A549 treated with CpdA at 1 μM for 4 hours (cell line): ENCODE measurements at places on chromosomes 2 and 18. TPM values are rescaled to one million over a fixed set of nuclear protein-coding genes. Genes with fewer than 3 reads are reported as not detected.

TNFRSF11A gene
- total RNA-seq: 6.5 to 9.0 TPM (median 7.7 TPM) in 5 replicates

MYL1 gene
- not detected in 5 replicates for total RNA-seq

HIBCH gene
- 13.4 to 20.1 TPM (median 14.0 TPM) in 5 replicates for total RNA-seq

GALR1 gene
- not detected in 5 replicates for total RNA-seq

TUBB8B gene
- total RNA-seq: not detected in 5 replicates

CNDP1 gene
- not detected in 5 replicates for total RNA-seq

NDUFV2 gene
- total RNA-seq: 117 to 126 TPM (median 124 TPM) in 5 replicates

DSEL gene
- 0.28 to 0.44 TPM (median 0.37 TPM) in 5 replicates for total RNA-seq

ALPP gene
- 0.23 to 0.37 TPM (median 0.35 TPM) in 5 replicates for total RNA-seq

ATP8B1 gene
- total RNA-seq: 8.6 to 11.9 TPM (median 9.7 TPM) in 5 replicates

UGT1A9 gene
- 4.0 to 6.7 TPM (median 4.7 TPM) in 5 replicates for total RNA-seq

PNPT1 gene
- 30.0 to 67.8 TPM (median 34.1 TPM) in 5 replicates for total RNA-seq

INHBB gene
- total RNA-seq: 11.5 to 19.8 TPM (median 13.6 TPM) in 5 replicates

CDH20 gene
- not detected in 5 replicates for total RNA-seq

OTOS gene
- total RNA-seq: not detected in 5 replicates

MCFD2 gene
- 97.0 to 115 TPM (median 108 TPM) in 5 replicates for total RNA-seq

FBXO41 gene
- total RNA-seq: 4.6 to 6.4 TPM (median 5.1 TPM) in 5 replicates
